Activated CD4-positive, CD25-positive, alpha-beta regulatory T cell treated with anti-CD3 and anti-CD28 coated beads, Interleukin-2, amount 50 U/mL, for 16 hours (primary cell): ENCODE measurements at places on chromosomes 3 and 15.

DNA sequence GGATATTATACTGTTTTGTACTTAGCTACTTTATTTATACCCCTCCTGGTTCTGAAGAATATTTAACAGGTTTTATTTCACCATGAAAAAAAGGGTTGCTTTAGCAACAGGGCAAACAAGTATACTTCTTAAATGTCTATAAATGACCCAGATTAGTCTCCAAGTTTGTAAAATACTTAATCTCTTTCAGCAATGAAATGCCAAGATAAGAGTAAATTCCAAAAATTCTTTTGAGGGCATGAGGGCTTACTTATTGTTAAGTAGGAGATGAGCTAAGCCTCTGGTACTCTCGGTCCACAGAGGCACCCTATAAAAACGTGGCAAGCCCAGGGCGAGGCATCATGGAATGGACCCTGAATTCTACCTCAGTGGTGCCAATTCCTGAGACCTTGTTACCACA is 264.8 kb upstream of the NSMCE3 start:
- DNase-seq = no peak

DNA sequence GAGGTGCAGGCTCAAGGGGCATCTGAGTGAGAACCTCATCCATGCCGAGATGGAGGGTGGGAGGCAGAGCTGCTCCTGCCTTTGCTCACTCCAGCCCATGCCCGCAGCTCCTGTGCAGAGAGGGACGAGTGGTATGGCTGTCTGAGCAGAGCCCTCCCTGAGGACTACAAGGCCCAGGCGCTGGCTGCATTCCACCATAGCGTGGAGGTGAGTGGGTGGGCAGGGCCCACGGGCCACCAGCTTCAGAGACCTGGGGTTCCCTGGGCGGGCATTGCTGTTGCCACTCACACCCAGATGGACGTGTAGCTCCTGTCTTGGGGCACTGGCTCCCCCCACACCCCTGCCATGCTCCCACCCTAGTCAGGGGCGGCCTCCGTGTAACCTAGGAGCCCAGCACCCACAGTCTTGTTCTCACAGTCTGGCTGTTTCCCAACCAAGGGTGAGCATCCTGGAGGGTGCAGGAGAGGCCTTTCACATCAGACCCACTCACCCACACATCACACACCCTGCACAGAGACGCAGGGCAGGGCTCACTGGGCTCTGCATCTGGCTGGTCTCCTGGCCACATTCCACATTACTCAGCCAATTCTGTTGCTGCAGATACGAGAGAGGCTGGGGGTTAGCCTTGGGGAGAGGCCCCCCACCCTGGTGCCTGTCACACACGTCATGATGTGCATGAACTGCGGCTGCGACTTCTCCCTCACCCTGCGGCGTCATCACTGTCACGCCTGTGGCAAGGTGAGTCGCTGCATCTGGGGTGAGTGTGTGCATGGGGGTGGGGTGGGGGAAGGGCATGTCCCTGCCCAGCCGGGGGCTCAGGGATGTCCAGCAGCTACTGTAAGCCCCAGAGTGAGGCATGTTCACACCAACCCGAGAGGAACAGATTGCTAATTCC is 25.3 kb upstream of the NR2C2 start:
- DNase-seq = no peak

GRCh38 chr3:49916686-49917085 is 12.9 kb downstream of the MON1A start:
- no peak for DNase-seq

DNA sequence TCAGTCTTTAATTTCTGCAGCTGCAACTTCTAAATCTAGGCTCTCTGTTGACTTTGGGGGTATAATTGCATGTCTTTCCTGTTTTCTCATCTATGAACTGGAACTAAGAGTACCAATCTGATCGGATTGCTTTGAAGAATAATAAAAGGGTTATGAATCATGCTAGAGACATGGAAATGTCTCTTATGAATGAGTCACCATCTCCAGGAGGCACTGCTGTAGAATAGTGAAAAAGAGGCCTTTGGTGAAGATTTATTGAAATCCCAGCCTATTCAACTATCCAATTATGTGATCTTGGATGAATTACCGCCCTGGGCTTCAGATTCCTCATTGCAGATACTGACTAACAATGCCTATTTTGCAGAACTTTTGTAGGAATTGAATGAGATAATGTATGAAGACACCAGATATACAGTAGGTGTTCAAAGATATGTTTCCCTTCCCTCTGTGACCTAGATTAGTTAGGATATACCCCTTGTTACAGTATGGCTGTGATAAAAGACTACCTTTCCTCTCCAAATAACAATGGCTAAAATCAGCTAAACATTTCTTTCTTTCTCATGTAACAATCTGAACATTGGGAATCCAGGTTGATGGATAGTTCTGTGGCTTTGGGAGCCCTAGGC is 11.5 kb upstream of the CMTM8 start:
- no peak for DNase-seq

GRCh38 chr3:191076903-191077552 is 122.0 kb upstream of the OSTN start:
- no peak for DNase-seq

DNA sequence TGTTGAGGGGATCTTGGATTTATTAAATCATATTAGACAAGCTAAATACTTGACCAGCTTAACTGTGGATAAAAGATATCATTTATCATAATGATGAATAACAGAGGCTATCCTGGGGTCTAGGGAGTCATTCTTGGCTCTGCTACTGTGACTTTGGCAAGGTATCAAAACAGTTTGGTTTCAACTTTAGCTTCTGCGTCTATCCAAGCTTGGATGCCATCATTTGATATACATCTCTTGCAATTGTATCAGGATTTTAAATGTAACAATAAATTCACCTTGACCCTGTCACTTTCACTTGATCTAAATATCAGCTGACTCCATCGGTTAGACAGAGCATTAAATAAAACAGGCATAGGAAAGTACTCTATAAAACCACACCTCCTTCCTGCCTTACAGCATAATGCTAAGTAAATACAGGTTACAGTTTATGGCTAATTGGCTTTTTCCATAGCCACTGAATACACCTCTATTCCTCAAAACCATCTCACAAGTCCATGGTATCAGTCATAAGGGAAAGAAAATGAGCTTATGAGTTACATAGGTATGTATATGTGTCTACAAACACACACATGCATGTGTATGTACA is 262.9 kb downstream of the CTNNB1 start:
- no peak for DNase-seq

GRCh38 chr3:45741742-45742460 is 52.7 kb downstream of the SACM1L start:
- DNase-seq = no peak

DNA sequence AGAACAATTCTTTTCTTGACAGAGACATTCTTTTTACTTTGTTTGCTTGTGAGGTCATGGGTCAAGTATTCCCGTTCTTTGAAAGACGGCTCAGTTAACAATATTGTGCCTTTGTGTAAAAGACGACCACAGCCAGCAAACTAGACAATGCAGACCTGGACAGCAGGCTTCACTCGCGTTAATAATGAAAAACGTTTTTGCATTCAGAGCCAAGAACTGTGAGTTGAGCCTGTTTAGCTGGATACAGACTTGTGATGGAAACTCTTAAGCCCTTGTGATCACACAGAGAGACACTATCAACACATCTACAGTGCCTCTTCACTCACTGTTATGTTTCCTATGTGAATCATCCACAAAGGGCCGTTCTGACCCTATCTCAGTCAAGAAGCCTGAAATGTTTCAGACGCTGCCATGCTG is 37.3 kb upstream of the CMTM7 start:
- DNase-seq = no peak

- peak; percentile 31 for DNase-seq
These were observed at the start of gene TNK2 for GRCh38 chr3:195907934-195908693. TNK2 (minus strand) TSS chr3:195908551; CDS start chr3:195888588, 19,963 bp downstream.

- DNase-seq = no peak
These were observed 930.7 kb downstream of the MCTP2 start for GRCh38 chr15:95162069-95162468.

- DNase-seq = no peak
These were observed 33.3 kb upstream of the SACM1L start for GRCh38 chr3:45655906-45656305.

GRCh38 chr15:37015451-37015850 is 84.9 kb downstream of the MEIS2 start:
- DNase-seq = no peak

DNA sequence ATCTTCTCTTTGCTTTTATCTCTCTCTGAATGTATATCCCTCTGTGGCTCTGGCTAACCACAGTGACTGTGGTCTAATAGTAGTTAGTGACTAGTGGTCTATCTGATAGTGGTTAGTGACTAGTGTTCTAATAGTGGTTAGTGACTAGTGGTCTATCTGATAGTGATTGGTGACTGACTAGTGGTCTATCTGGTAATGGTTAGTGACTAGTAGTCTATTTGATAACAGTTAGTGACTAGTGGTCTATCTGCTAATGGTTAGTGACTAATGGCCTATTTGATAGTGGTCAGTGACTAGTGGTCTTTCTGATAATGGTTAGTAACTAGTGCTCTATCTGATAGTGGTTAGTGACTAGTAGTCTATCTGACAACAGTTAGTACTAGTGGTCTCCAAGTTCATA is 110.5 kb downstream of the MDFIC2 start:
- DNase-seq = no peak

DNA sequence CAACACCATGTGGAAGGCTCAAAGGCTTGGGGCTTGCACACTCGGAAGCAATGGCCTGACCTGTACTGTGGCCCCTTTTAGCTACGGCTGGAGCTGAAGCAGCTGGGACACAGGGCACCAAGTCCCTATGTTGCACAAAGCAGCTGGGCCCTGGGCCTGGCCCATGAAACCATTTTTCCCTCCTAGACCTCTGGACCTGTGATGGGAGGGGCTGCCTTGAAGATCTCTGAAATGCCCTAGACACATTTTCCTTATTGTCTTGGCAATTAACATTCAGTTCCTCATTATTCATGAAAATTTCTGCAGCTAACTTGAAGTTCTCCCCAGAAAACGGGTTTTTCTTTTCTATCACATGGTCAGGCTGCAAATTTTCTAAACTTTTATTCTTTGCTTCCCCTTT is 85.6 kb upstream of the ALDH1A3 start:
- no peak for DNase-seq

DNA sequence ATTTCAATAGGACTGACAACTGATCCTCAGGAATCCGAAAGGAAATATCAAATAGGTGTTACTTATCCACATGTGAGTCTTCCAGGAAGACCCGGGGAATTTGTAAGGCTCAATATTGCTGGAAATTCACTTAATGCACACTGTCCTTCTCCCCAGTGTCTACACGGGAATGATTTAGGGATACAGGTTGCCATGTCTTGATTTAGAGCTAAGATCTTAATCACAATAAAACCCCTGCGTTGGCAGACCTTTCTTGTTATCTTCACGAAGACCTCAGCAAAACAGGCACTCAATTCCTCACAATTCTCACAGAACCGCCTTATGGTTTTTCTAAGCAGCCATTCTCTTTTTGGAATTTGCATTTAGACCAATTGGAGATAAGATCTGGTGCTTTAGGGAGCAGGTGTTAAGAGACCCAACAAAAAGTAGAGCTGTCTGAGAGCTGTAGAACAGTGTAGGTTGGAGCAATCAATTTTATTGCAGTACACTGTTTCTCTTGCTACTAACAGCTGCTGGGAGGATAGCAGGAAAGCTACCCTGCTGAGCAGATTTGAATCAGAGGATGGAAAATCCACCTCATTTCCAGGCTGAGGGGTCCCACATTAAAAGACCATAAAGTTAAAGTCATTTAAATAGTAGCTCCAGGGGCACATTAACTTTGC is 925.7 kb downstream of the EPHA3 start:
- no peak for DNase-seq

GRCh38 chr3:167406876-167407492 is 26.9 kb upstream of the ZBBX start:
- no peak for DNase-seq

GRCh38 chr15:89806210-89806558 is 8.5 kb downstream of the ANPEP start:
- no peak for DNase-seq

- DNase-seq = no peak
These were observed 142.2 kb downstream of the MYO9A start for GRCh38 chr15:71975816-71976150.

- DNase-seq = no peak
These were observed 113.1 kb downstream of the ABI3BP start for GRCh38 chr3:100880072-100880471.

GRCh38 chr15:48645558-48646330 is at the start of gene FBN1:
FBN1 (minus strand) TSS chr15:48645709; CDS start chr15:48644769, 940 bp downstream.
- DNase-seq = no peak

DNA sequence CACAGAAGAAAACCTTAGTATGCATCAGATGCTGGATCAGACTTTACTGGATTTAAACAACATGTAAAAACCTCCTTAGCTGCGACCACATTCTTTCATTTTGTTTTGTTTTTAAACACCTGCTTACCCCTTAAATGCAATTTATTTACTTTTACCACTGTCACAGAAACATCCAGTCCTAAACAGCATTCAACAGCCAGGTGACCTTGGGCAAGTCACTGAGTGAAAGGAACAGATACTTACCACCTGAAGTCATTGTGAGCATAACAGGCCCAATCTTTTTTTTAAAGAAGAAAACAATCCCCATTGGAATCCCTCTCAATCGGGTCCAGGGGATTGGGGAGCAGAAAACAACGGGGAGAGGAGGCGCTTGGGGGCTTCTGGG is 390 bp downstream of the STARD5 start:
- no peak for DNase-seq

- DNase-seq = no peak
These were observed 18.5 kb downstream of the GRIP2 start for GRCh38 chr3:14521611-14522010.

DNA sequence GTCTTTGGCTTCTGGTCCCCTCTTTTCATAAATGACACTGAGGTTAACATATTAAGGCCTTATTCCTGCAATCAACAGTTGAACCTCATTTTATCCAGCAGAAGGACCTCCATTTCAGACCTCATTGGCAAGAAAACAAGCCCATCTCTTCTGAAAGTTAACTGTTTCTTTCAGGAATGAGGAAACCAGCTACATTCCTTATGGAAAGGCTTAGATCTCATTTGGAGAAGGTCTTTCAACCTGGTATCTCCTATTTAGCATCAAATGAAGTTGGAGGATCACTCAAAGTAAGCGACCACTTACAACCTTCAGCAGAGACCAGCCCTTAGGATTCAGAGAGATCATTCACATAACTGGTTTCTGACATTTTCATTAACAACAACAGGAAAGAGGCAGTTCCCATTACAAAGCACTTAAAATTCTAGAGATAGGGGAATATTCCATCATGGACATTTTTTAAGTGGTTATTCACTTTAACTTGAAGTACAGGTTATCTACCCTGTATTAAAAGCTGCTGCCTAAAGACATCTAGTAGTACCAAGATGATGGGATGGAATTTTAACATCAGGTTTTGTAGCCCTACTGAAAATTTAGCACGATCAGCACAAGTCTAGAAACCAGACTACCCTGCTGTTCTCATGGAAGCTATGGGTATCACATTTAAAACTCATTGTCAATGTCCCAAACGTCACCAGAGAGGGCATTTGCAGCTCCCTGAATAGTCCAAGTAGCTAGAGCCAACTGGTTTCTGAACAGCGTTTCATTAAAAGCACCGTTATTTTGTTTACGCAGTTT is 30.4 kb downstream of the TFRC start:
- no peak for DNase-seq
